Central memory CD4-positive, alpha-beta T cell (primary cell): ENCODE measurements at places on chromosomes 12 and 14.
A peak's percentile ranks its signal among the peaks of the same experiment; 100 is the strongest.

- DNase-seq, result no peak
Measured at GRCh38 chr12:106276032-106276740, 26.3 kb upstream of the TCP11L2 start.

DNA sequence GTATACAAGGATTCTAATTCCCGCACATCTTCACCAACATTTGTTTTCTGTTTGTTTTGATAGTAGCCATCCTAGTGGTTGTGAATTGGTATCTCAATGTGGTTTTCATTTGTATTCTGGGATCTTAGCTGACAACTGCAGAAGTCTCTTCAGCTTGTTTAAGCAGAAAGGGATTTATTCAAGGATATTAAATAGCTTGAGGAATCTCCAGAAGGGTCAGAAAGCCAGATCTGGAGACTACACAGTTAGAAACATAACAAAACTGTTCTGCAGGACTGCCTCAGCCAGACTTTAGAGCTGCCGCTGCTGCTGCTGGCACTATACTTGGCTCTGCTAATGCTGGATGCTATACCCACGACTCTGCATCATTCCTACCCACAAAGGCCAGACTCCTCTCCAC is 13.4 kb upstream of the CDKL1 start:
- DNase-seq, result no peak

- DNase-seq, result no peak
Measured at GRCh38 chr12:101607894-101608293, 13.1 kb downstream of the MYBPC1 start.

DNA sequence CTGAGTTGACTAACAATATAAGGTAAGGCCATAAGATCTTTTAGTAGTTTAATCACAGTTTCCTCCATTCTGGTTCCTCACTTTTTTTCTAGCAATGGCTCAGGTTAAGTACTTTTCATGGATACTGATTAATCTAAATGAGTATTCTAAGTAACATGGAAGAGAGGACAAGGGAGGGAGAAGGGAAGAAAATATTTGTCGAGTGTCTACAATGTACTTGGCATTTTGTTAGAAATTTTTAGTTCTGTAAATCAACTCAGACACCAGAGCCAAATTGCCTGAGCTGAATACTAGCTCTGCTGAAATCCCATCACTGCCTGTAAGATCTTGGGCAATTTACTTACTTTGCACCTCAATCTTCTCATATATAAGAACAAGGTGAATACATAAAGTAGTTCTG is 20.2 kb downstream of the RERG start:
- no peak for DNase-seq

GRCh38 chr12:40054555-40055227 is 51.2 kb downstream of the SLC2A13 start:
- DNase-seq, result no peak

- DNase-seq, result no peak
Measured at GRCh38 chr14:58942516-58942915, 246.0 kb upstream of the DAAM1 start.

DNA sequence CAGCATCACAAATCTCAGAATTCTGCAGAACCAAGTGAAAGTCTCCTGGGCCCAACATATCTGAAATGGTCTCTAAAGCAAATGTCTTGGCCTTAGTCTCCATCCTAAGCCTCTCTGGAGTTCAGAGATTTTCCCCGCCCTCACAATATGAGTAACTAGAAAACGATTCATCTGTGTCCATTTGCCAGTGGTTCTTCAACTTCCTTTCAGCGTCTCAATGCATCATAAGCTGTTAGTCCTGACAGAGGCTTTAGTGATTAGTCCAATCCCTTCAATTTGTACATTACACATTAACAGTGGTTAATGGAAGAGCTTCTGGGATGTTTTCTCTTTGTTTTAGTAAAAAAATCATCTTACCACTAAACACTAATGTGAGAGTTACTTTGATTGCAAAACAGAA is 17.4 kb downstream of the NPC2 start:
- no peak for DNase-seq

DNA sequence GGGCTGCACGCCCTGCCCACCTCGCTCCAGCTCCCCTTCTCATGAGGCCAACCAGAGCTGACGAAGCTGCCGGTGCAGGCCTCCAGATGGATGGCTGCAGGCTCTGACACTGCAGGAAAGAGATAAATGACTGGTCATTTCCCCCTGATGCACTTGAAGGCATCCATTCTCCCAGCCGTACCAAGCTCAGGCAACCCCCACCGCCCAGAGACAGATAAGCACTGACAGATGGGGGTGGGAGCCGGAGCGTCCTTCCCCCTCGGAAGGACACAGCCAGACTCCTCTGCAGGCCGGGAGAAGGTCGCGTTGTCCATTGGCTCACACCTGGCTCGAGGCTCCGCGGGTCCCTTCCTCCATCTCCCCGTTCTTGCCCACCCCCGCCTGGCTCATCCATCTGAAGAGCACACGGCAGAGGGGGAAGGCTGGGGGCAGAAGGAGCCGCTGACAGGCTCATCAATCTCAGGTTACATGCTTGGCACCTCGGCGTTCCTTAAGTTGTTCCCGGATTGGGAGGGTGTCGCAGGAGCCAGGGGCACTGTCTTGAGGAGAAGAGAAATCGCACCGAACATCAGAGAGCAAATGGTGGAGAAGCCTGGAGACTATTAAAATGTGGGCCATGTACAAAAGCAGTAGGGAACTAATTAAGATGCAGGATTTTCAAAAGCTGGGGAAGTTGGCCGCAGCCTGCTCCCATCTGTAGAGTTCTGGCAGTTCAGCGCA is 151.6 kb downstream of the DPF3 start:
- DNase-seq, result no peak

GRCh38 chr12:62933602-62934238 is 1.2 kb downstream of the PPM1H start:
- no peak for DNase-seq

DNA sequence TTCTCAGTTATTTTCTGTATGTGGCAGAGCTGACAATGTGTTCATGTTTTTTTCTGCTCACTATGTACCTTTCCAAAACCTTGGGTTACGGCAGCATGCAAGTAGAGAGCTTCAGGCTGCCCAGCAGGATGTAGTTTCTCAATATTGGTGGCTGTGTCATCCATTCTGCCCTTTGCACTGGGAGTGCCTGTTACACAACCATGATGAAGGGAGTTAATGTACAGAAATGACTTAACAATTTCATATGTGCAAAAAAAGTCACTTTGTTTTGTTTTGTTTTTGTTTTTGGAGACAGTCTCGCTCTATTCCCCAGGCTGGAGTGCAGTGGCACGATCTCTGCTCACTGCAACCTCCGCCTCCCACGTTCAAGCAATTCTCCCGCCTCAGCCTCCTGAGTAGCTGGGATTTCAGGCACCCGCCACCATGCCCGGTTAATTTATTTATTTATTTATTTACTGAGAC is 6.1 kb upstream of the CNIH1 start:
- DNase-seq, result no peak

- no peak for DNase-seq
Measured at GRCh38 chr12:62301080-62301798, 41.0 kb downstream of the USP15 start.

- DNase-seq, result no peak
Measured at GRCh38 chr14:45144658-45145057, 8.9 kb downstream of the FANCM start.

DNA sequence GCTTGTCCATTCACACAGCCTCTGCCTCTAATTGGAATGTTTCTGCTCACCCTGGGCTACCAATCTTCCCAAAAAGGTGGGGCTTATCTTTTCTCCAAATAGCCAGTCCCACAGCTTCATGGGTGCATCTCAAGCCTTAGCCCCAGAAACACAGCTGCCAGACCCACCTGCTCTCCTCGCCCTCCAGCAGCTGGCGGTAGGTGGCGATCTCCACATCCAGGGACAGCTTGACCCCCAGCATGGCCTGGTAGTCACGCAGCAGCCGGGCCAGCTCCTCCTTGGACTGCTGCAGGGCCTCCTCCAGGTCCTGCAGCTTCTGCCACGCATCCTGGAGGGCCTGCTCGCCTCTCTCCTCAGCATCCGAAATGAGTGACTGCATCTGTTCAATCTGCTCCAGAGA is 11.1 kb downstream of the KRT77 start:
- no peak for DNase-seq

GRCh38 chr14:63180011-63180410 is 24.2 kb upstream of the RHOJ start:
- no peak for DNase-seq

DNA sequence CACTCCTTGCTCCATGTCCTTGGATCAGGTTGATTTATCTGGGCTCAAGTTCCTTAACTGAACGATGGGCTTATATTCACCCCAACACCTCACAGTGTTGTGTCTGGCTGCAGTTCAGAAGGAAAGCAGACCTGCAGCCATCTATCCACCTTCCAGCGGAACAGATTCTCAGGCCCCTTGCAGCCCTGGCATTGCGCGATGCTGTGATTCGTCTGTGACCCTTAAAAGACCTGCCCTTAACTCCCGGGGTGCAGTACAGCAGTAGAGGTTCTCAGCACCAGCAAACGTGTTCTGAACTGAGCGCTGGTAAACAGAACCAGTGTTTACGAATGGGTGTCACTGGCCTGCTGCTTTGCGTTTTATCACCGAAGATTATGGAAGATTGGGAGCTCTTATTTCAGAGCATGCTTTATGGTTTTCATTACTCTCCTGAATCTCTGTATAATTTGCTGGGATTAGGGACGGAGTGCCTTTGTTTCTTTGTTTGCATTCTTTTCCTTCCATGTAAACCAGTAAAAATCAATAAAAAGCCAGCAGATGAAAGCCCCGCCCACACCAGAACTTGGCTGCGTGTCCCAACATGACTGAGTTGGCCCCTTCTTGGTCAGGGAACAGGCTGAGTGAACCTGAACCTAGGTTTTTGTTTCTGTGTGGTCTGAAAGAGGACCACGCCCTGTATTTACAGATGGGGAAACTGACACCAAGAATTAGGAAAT is 286.7 kb upstream of the CRY1 start:
- no peak for DNase-seq

DNA sequence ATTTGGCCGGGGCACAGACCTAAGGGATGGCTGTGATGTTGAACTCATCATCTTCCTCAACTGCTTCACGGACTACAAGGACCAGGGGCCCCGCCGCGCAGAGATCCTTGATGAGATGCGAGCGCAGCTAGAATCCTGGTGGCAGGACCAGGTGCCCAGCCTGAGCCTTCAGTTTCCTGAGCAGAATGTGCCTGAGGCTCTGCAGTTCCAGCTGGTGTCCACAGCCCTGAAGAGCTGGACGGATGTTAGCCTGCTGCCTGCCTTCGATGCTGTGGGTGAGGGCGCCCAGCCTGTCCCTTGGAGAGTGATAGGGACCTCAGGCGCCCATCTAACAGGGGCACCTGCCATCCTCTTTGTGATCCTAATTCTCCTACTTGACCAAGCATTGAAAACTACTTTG is 12.4 kb downstream of the OAS3 start:
- no peak for DNase-seq

- no peak for DNase-seq
Measured at GRCh38 chr14:71235875-71236274, 328.6 kb downstream of the PCNX1 start.

- DNase-seq, result no peak
Measured at GRCh38 chr14:36971263-36971855, 201.0 kb downstream of the SLC25A21 start.

- no peak for DNase-seq
Measured at GRCh38 chr14:54450535-54450934, 9.4 kb upstream of the CNIH1 start.

DNA sequence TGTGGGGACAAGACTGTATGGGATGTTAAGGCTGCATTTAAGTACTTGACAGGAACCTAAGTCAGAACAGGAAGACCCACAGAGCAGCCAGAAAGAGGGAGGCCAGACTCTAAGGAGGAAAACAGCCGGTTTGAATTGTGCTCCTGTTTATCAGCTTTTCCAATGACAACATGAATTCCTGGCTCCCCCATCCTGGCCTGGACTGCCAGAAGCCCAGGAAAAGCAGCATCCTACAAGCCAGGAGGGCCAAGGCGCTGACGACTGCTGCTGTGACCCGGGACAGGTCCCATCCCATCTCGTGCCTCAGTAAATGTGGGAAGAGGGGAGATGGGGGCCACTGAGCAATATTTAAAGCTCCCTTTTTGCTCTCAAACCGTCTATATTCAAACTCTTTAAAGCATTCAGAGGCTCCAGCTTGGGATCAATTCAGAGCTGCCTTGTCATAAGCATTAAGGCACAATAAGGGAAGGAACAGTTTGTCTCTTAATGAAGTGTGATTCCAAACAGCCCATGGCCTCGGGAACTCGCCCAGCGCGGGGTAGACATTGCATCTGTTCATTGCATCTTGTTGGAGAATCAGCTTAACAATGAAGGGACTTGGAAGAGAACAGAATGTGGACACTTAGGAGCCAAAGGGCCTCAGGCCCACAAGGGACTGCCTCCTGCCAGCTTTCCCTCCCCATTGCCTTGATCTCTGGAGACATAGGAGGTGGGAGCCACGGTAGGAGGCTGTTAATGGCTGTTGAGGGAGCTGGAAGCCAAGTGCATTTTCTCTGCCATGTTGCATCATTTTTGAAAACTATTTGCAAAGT is 49.6 kb downstream of the CMKLR1 start:
- DNase-seq, result no peak

GRCh38 chr12:31705621-31706020 is 23.2 kb downstream of the AMN1 start:
- no peak for DNase-seq

GRCh38 chr14:101900253-101900652 is 64.1 kb upstream of the DYNC1H1 start:
- DNase-seq, result no peak

DNA sequence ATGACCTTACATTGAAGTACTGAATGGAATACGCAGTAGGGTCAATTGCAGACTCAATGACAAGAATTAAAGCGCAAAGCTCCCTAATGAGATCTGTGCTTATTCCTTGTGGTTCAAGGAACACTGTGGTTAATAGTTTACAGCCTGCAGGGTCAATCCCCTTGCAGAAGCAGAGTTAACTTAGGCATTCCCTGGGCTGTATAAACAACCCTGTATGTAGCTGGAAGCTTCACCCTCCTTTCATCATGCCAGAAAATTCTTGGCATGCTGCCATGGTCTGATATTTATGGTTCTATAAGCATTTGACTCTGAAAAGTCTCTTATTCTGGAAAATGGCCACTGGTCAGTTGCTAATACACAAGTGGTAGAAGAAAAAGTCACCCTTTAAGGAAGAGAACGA is 227.7 kb downstream of the NOVA1 start:
- DNase-seq, result no peak

GRCh38 chr12:51482929-51483697 is 58.5 kb downstream of the SLC4A8 start:
- peak; percentile 11 for DNase-seq

- DNase-seq, result no peak
Measured at GRCh38 chr12:74499192-74499591, 38.4 kb upstream of the ATXN7L3B start.

DNA sequence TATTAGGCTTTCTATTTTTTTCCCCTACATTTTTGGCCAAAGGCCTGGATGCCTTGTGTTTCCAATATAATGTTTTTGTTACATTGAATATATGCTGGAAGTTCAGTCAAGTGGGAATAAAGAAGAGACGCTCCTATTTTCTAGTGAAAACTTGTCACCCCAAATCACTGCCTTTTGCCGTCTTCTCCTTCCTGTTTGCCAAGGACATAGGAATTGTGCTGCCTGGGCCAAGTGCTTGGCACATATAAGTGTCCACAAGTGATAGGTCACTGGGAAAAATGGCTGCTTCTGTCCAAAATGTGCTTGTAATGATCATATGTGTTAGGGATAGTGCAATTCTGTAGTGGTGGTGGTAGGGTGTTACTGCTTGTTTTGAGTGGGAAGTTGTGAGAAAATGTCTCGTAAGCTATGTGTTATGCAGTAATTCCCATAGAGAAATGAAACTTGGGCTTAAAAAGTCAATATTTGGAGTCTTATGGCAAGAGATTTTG is 11.6 kb upstream of the KCNJ8 start:
- DNase-seq, result no peak

GRCh38 chr14:59085207-59085739 is 103.2 kb upstream of the DAAM1 start:
- DNase-seq, result no peak

GRCh38 chr12:30701056-30701455 is 5.4 kb upstream of the IPO8 start:
- no peak for DNase-seq
